Endodermal cell (in vitro differentiated cells): ENCODE measurements at places on chromosomes 3 and 15. TPM values are rescaled to one million over a fixed set of nuclear protein-coding genes. Genes with fewer than 3 reads are reported as not detected.

IL5RA gene
- not detected in 3 replicates for total RNA-seq

GRCh38 chr3:169494982-169495381, 168.5 kb downstream of the MECOM start:
- no peaks in the 10 kb centered on the region for H3K36me3 ChIP-seq
- DNase-seq, result no peak
- no peaks in the 10 kb centered on the region for H3K4me1 ChIP-seq

GRCh38 chr3:69540706-69541581, 155.1 kb upstream of the FRMD4B start:
- H3K4me1 ChIP-seq, result no peaks in the 10 kb centered on the region
- peak overlapping the region; percentile 80 for H3K4me3 ChIP-seq
- peaks cover 84% of the 10 kb centered on the region for H3K27me3 ChIP-seq
- H3K27ac ChIP-seq, result no peak overlapping the region

DNA sequence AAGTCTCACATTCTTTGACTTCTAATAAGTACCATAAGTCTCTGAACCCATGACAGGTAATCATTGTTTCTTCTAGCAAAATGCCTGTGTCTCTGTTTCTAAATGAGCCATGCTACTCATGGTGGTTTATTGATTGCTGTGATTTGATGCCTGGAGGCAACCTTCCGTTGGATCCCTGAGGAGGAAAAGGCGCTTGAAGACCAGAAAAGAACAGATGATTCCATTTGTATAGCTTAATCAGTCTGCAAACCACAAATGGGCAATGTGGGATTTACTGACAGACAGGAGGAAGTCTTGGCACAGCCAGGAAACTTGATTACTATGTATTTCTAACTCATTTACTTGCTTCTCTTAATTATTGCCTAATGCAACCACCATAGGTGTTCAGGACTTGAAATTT, 103.1 kb upstream of the MRPL3 start:
- no peak for DNase-seq
- no peaks in the 10 kb centered on the region for H3K27me3 ChIP-seq
- H3K36me3 ChIP-seq, result no peaks in the 10 kb centered on the region
- no peak overlapping the region for H3K4me3 ChIP-seq

DNA sequence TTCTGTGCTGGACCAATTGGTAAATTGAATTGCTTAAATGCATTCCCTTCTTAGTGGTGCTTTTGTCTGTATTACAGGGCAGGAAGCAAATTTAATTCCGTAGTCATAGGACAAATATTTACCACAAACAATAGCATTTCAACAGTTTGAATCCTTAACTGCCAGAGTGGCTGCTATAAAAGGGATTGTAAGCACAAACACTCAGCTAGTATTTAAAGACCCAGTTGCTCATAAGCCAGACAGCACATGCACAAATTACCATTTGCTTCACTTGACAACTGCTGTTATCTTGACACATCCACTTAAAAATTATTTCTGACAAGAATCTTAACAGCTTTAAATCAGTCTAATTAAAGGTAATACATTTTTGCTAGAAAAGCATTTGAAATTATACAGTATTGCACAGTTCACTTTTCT, 490.2 kb upstream of the ADAMTS9 start:
- H3K4me3 ChIP-seq, result no peak overlapping the region
- no peaks in the 10 kb centered on the region for H3K36me3 ChIP-seq
- DNase-seq, result no peak
- H3K4me1 ChIP-seq, result peaks cover 6% of the 10 kb centered on the region

DNA sequence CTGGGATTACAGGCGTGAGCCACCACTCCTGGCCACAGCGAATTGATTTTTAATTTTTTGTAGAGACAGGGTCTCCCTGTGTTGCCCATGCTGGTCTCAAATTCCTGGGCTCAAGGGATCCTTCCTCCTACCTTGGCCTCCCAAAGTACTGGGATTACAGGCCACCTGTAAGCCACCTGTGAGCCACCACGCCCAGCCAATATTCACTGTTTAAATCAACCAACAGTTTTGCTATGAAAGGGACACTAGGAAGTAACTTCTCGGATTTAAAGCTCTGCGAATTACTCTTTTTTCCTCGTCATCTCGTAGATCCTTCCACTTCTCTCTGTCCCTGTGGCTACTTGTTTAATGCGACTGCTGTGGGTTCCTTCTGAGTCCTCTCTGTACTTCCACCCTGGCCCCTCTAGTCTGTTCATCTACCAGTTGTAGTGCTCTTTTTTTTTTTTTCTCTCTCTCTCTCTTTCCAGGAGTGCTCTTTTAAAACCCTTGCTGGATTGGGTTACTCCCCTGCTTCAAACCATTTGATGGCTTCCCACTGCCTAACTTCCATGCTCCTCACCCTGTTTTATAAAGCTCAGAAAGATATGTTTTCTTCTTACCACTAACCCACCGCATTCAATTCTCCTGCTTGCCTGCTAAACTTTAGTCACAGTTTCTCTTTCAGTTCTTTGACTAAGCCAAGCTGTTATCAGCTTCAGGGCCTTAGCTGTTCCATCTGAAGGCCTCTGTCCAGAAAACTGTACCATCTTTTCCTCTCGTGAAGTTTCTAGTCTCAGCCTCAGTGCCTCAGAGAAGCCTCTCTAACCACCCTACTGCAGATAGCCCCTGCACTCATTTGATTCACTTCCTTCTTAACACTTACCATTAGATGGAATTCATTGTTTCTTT, 12.4 kb downstream of the RTF1 start:
- no peaks in the 10 kb centered on the region for H3K4me1 ChIP-seq
- no peak for DNase-seq
- H3K4me3 ChIP-seq, result no peak overlapping the region
- H3K36me3 ChIP-seq, result peaks cover 11% of the 10 kb centered on the region
- H3K27ac ChIP-seq, result no peak overlapping the region

GRCh38 chr15:68292967-68293366, 15.4 kb downstream of the FEM1B start:
- H3K27me3 ChIP-seq, result no peaks in the 10 kb centered on the region
- H3K4me3 ChIP-seq, result no peak overlapping the region
- H3K36me3 ChIP-seq, result peaks cover 69% of the 10 kb centered on the region
- H3K27ac ChIP-seq, result no peak overlapping the region

- no peaks in the 10 kb centered on the region for H3K36me3 ChIP-seq
- no peak overlapping the region for H3K27ac ChIP-seq
- H3K27me3 ChIP-seq, result no peaks in the 10 kb centered on the region
- no peak overlapping the region for H3K4me3 ChIP-seq
- no peak for DNase-seq
These were observed 4.7 kb upstream of the FEM1B start for GRCh38 chr15:68272721-68273271.
